ENCODE measurements at places on chromosomes 5 and 9.
A peak's percentile ranks its signal among the peaks of the same experiment; 100 is the strongest.

DNA sequence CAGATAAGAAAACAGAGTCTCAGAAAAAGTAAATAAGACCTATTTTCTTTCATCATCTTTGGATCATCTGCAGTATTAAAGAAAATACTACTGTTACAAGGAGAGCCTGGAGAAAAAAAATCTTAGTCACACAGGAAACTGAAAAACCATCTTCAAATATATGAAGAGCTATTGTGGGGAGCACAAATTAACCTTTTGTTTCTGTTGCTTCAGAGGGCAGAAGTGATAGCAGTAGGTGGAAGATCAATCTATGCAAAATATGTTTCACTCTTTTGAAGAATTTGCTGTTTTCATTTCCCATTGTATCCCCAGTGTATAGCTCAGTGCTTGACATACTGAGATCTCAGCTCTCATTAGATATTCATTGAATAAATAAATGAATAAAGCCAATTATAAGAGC is 13.1 kb upstream of the CEMIP2 start:
- no peak for DNase-seq

DNA sequence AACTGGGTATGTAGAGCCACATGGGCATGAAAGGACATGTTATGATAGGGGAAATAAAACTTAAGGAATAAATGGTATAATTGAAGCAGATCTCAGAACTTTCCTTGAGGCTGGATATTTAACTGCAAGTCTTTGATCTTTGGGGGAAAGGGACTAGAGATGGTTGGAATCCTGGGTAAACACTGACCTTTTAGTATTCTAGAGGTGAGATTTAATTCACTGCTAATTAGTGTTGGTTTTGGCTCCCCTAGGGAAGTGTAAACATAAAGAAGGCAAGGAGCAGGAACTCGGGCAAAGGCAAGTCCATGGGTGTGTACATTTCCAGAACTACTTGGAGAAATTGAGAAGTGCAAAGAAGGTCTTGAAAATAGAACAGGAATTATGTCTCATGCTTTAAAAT is 16.6 kb downstream of the NIM1K start:
- DNase-seq: no peak

- no peak for DNase-seq
These were observed 970.3 kb upstream of the ARRDC3 start for GRCh38 chr5:92353107-92354030.

- no peak for DNase-seq
These were observed 72.4 kb upstream of the LHFPL2 start for GRCh38 chr5:78720997-78721396.

GRCh38 chr5:2751592-2752021 is at the start of gene IRX2:
IRX2 (minus strand) TSS chr5:2751677; CDS start chr5:2751413, 264 bp downstream.
- DNase-seq: peak; percentile 52

- no peak for DNase-seq
These were observed 26.2 kb downstream of the ANGPTL2 start for GRCh38 chr9:127096208-127096607.

- no peak for DNase-seq
These were observed 126.7 kb downstream of the SLC25A46 start for GRCh38 chr5:110865400-110866094.

- DNase-seq: no peak
These were observed 70.4 kb downstream of the TRPM6 start for GRCh38 chr9:74817281-74817810.

DNA sequence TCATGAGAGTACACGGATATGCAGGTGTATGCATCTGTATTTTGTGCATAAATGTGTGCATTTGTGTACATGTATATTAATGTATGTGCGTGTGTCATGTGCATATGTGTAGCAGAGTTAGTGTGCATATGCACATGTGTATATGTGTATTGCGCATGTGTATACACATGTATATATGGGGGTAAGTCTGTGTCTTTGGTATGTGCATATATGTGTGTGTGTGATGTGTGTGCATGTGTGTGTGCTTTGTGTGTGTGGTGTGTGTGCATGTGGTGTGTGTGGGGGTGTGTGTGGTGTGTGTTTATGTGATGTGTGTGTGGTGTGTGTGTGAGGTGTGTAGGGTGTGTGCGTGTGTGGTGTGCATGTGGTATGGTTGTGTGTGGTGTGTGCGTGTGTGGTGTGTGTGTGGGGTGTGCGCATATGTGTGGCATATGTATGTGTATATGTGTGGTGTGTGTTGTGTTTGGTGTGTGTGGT is 13.1 kb upstream of the CTSL start:
- no peak for DNase-seq

- no peak for DNase-seq
These were observed 1366.1 kb downstream of the PTPRD start for GRCh38 chr9:9246726-9247125.

- no peak for DNase-seq
These were observed 203.6 kb downstream of the ELAVL2 start for GRCh38 chr9:23622396-23622795.

DNA sequence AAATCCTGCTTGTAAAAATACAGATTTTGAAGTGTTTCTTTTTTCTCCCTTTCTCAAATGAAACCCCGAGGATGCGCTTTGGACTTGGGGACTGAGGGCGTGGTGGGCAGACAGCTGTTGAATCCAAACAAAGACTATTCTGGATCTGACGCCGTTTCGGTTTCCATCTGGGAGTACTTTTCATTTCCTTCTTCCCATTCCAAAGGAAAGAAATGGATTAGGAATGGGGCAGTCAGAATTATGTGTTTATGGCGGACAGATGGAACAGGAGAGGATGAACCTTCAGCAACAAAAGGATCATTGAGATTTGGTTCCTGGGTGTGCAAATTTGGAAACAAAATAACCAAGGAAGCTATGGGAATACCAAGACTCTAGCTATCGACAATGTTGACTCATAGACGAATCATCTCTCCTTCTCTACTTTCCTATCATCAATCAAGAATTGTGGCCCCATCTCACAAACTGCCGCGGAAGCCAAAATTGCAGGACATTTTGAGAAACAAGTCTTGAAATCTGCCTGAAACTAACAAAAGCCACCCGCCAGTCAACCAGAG is 300.6 kb downstream of the PARP8 start:
- no peak for DNase-seq

DNA sequence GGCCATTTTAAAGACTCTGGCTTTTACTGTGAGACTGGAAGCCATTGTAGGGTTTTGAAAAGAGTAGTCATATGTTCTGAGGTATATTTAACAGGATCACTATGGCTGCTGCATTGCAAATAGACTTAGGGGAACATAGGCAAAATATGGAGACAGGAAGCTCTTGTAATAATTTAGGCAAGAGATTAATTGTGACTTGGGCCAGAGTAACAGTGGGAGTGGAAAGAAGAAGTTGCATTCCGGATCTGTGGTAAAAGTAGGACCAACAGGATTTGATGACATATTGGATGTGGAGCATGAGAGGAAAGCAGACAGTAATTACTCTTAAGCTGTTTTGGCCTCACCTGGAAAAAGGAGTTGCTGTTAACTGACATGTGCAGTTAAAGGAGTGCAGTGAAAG is 85.6 kb downstream of the SMIM15 start:
- DNase-seq: no peak

- no peak for DNase-seq
These were observed 220.3 kb downstream of the CSNK1G3 start for GRCh38 chr5:123732257-123732656.

GRCh38 chr9:20528253-20528652 is 94.0 kb downstream of the MLLT3 start:
- no peak for DNase-seq

DNA sequence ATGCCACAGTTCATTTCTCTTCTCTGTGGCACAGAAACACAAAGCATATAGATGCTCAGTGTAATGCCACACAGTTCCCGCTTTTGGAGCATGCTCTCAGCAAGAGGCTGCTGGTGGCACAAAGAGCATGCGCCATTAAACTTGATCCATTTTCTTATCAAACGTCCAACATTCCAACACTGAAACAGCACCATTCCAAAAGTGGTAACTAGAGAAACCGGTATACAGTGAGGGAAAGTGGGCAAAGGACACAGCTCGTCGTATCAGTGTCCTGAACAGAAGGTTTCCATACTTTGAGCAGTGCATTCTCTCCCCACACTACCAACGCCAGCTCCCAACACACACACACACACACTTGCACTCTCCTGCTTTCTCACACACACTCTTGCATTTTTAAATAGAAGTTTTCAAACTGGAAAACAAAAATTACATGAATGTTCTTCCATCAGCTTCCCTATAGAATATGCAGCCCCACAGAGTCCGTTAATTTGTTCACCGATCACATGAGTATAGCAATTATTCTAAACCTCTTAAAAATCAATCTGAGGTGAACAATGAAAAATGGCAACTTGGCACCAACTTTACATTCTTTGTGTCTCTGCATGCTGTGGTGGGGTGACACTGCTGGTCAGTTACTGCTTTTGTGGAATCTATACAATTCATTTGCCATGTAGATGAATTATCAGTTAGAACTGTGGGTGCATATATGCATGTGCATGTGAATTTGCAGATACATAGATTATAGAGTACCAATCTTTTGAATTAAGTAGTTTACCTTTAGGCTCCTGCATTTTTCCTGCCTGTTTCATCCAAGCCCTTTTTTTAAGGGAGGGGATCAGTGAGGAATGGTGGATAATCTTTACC is 5.7 kb downstream of the NFIB start:
- DNase-seq: no peak

GRCh38 chr9:76087976-76088375 is 197.5 kb downstream of the PCSK5 start:
- DNase-seq: no peak

- DNase-seq: no peak
These were observed 35.6 kb downstream of the NIM1K start for GRCh38 chr5:43227655-43228054.

DNA sequence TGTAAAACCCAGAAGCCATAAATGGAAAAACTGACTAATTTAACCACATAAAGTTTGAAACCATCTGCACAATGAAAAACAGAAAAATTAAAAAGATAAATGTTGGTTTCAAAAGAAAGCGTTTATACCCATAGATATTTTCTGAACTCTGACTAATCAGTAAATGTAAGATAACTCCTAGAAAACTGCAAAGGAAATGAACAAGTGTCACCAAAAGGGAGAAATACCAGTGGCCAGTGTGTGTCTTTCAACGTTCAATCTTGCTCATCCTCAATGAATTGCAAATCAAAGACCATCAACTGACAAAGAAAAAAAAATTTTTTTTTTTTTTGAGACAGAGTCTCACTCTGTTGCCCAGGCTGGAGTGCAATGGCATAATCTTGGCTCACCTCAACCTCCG is 180.1 kb downstream of the SYK start:
- DNase-seq: no peak

DNA sequence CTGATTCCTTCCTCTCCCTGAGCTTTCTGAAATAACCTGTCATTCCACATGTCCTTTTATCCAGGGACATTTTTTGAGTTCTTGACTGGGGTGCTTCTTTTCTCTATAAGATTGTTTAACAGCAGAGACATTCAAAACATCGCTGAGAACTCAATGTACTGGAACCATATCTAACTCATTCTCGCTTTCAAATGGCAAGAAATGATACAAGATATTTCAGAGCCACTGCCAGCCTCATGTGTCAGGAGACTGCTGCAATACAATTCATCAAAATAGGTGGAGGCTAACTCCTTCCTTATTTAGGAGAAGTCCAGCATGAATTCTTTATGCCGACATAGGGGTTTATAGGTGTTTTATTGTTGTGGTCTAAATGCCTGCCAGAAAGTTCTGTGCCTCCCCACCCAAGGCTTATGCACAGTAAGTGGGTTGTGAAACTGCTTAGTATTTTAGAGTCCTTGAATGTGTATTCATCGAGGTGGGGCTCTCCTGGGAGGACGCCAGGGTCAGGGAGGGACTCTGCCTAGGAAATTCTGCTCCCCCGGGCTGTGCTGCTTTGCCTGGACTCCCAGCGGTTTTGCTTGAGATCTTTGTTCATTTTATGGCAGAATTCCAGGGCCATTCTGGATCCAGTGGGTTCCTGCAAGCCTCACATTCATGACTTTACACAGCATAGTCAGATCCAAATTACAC is 53.9 kb downstream of the ZNF474 start:
- no peak for DNase-seq

DNA sequence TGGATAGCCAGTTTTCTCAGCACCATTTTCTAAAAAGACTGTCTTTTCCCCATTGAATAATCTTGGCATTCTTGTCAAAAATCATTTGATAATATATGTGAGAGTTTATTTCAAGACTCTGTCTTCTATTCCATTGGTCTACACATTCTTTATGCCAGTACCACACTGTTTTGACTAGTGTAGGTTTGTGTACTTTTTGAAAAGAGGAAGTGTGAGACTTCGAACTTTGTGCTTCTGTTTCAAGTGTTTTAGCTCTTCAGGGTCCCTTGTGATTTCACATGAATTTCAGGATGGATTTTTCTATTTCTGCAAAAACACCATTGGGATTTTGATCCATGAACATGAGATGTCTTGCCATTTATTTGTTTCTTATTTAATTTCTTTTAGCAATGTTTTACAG is 78.5 kb upstream of the ALDH1A1 start:
- no peak for DNase-seq

DNA sequence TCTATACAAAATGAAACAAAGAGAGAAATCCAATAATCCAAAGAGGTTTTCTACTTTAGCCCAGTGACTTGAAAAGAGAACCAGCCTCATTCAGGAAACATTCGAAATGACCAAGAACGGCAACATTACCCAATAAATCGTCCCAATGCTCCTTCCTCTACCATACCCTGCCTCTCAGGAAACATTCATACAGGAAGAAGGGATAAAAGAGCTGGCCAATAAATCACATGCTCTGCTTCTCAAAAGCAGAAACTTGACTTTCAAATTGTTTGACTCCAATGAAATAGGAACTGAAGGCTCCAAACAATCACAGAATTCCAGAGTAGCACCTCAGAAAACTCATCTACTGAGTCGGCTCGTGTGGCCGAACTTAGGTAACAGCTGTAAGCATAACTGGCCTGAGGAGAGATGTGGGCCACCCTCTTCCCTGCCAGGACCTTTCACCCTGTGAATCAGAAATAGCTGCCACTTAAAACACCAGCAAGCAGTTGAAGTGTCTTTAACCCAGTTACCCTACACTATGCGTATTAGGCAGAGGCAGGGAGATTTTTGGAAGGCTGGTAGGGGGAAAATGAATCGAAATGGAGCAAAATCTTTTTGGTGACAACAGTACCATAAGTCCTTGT is 14.6 kb downstream of the ARL15 start:
- DNase-seq: no peak

- DNase-seq: no peak
These were observed 64.1 kb downstream of the SLCO4C1 start for GRCh38 chr5:102231693-102232619.

- DNase-seq: no peak
These were observed 55.9 kb downstream of the ADRB2 start for GRCh38 chr5:148882332-148882731.

- DNase-seq: no peak
These were observed 88.0 kb upstream of the NFIB start for GRCh38 chr9:14401911-14402310.

Measured in frontal cortex (tissue), 4 donors.